Activated T-helper 1 cell treated with anti-CD3 and anti-CD28 coated beads, Interleukin-12 subunit alpha, Interleukin-12 subunit beta, Interleukin-2, Interleukin-4 antibody, amounts not matched to agents 30 ng/mL and 10 ng/mL and 1 ng/mL, durations not matched to agents 14 hours and 24 hours and 36 hours (primary cell): ENCODE measurements at places on chromosomes 3 and 15.

DNA sequence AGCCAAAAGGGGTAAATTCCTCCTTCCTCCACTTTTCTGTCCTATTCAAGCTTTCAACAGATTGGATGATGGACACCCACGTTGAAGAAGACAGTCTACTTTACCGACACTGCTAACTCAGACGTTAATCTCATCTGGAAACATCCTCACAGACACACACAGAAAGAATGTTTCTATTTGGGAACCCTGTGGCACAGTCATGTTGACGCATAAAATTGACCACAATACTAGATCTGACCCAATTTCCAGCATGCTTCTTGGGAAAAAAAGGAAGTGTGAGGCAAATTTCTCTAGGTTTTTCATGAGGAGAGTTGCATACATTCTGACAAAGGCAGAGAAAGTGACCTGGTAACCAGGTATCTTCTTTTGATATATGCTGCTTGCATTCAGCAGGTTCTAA, 594.1 kb downstream of the FGF12 start:
- no peak for DNase-seq

- no peak for DNase-seq
These were observed 45.8 kb downstream of the ADPGK start for GRCh38 chr15:72737723-72738122.

DNA sequence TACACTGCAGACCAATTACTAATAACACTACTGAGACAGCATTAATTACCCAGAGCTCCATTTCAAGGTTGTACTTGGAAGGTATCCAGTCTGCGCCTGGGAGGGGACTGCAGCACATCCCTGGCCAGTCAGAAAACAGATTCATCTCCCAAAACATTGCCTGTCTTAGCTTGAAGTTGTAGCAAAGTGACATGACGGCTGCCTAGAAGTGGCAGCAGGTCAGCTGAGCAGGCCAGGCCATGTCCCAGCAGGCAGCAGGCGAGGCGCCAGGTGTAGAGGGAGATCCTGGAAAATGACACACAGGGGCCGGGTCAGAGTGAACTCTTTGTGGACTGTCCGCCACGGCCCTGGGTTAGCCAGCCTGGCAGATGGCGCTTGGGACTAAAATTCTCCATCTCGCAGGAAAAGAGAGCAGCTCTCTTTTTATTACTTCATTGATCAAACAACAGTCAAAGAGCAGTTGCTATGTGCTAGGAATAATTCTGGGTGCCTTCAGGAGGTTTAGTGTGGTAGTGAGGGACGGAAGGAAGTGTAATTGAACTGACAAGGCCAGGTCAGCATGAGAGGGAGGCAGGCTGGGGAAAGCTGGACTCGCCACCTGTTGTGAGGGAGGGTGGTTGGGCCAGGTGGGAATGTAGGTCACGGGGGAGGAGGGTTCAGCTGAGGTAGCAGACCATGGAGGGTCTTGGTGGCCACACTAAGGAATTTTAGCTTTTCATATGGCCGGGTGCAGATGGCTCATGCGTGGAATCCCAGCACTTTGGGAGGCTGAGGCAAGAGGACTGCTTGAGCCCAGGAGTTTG, 1.3 kb upstream of the MAP6D1 start:
- DNase-seq = no peak

DNA sequence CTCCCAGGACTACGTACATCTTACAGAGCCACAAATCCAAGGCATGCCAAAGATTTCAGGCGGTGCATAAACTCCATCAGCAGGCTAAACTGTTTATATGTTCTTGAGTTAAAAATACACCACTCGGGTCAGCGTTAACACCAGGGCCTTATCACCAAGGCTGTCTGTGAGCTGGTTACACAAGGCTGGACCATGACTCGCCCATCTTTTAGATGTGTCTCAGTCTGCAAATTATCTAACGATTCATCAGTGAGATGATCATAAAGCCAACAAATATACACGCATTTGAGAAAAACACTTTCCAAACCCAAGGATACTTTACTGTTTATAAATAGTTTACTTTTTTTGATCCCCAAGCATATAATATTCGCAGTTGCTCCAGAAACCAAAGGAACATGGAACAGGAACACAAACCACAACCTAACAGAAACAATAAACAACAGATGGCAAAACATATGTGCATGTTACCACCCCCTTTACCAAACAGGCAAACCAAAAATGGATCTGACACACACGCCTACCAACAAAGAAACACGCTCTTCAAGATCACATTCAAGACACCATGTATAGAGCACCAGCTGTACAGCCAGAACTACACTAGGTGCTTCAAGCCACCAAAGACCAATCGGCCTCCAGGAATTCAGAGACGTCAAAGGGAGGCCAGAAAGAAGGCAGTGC, 15.4 kb downstream of the LRIG1 start:
- no peak for DNase-seq

DNA sequence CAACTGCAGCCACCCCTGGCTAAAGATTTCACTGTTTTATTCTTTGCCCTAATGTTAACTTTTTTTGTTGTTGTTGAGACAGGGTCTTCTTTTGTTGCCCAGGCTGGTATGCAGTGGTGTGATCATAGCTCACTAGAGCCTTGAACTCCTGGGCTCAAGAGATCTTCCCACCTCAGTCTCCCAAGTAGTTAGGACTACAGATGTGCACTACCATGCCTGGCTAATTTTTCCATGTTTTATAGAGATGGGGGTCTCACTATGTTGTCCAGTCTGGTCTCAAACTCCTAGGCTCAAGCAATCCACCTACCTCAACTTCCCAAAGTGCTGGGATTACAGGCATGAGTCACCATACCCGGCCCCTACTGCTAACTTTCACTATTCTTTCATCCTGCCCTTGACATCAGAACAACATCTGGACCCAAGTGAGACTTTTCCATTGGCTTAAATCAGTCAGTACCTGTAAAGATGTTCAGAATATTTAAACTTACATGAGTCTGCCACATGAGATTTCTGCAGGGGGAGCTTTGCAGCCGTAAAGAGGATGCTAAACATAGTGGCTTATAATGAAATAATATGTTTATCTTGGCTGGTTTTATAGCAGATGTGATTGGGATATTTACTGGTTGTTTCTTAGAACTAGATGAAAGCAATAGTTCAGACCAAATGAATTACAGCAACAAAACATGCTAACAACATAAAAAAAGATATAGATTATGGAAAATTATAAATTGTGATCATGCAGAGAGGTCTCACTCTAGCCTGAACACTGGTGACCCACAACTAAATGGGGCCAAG, 73.6 kb downstream of the HMG20A start:
- DNase-seq = no peak

DNA sequence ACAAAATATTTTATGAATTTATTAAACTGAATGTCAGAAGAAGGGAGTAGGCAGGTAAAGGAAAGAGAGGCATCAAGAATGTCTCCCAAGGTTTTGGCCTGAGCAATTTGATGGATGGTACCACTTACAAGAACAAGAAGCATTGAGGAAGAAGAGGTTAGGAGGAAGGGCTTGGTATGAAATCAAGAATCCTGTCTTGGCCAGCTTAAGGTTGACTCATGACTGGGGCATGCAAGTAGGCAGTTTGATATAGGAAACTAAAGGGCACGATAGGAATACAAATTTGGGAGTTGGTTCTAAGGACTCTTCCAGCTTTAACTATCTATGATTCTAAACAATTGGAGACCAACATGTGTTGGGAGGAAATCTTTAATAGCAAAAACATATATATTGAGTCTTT, 79.1 kb downstream of the NTRK3 start:
- no peak for DNase-seq

GRCh38 chr3:186849374-186849975, 7.0 kb downstream of the ADIPOQ start:
- DNase-seq = no peak

DNA sequence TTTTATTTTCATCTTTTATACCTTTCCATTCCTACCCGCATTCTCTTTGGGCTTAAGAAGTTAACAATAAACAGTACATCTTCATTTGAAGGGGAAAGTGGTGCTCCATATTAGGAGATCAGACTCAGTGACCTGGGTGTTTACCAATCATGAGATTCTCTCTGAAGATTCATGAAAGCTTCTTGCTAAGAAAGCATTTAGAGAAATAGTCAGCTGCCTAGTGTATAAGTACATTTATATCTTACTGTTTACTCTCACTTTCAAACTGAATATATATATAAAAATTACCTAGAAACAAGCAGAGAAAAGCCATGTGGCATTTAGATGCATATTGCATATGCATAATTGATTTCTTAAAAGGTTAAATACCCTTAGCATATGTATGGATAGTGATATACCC, 100.5 kb downstream of the KCNH8 start:
- DNase-seq = no peak

DNA sequence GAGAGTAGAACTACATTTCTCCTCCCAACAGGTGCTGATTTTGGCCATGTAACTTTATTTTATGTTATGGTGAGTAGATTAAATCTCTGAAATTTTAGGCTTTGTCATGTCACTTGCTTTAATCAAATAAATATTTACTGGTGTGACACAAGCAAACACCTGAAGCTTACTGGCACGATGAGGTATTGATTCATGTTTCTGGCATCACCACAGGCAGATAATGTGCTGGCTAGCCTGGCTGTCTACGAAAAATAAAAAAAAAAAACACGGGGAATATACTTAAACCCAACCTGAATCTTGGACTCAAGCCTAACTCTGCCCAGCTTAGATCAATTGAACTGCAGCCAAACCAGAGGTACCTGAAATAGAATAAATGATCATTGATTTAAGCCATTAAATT, 65.6 kb upstream of the CADM2 start:
- no peak for DNase-seq

- DNase-seq = no peak
These were observed 37.3 kb downstream of the TM6SF1 start for GRCh38 chr15:83144771-83145170.

GRCh38 chr3:72408983-72409779, 439.1 kb downstream of the SHQ1 start:
- no peak for DNase-seq

DNA sequence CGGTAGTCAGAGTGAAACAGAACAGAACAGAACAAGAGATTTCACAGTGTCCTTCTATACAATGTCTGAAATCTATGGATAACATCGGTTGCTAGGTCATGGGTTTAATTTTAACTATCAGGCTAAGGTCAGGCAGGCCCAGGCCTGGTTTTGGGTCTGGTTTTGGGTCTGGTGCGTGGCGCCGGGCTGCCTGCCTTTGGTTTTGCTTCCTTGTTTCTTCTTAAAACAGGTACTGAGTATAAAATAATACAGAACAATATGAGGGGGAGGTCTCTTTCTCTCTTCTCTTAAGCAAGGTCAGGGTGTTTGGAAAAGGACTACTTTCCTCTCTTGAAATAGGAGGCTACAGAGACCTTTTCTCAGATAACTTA, 1.4 kb downstream of the AEN start:
- DNase-seq = no peak

DNA sequence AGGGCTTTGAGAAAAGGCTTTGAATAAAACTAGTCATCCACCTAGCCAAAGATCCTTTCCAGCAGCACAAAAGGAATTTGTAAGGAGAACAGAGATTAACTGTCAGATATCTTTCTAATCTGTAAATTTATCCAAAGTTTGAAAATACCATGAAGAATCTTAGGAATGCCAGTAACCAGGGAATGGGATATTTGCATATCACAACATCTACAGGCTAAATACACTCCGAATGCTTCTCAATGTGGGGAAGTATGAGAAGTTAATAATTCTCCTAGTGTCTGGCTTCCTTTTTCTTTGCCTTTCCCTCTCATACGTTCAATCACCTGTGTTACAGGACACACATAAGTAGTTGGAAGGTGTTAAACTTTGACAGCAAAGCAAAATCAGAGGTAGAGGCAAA, 7.8 kb downstream of the ANAPC13 start:
- no peak for DNase-seq

DNA sequence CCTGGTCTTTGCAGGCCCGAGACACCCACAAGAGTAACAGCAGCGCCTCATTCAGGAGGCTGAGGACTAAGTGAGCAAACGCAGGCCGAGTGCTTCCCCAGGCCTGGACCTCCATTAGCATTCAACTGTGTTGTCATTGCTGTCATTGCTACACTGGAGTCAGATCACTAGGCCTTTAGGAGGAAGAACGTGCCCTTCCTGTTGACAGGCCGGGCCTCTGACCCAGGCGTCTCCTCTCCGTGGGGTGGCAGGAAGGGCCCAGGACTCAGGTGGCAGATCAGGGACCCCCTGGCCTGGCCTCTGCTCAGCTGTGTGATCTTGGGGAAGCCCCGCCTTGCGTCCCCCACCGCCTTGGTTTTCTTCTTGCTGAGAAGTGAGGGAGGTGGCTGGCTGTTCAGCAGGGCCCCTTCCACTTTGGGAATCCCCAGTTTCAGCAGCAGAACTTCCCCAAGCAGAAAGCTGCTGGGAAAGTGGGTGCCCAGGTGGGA, 19.1 kb downstream of the ZDHHC19 start:
- peak; percentile 49 for DNase-seq

GRCh38 chr3:18900994-18901393, 247.3 kb upstream of the KCNH8 start:
- DNase-seq = no peak

GRCh38 chr15:67372986-67373675, 118.5 kb downstream of the IQCH start:
- no peak for DNase-seq

DNA sequence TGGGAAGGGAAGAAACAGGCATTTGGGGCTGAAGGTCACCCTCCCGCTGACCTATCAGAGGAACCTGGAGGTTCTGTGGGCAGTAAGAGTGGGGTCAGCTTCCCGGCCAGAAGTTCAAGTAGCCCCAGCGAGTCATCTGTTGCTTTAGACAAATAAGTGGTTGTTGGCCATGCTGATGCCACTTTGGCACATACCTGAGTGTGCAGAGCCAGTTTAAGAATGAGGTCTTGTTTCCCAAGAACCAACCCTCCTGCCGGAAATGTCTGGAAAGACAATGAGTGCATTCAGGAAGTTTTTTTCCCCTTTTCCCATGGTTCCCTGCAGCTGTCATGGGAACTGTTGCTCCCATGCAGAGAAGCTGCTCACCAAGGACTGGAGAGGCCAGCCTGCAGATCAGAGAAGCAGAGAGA, 166.7 kb downstream of the ZNF621 start:
- no peak for DNase-seq

- DNase-seq = no peak
These were observed 2.1 kb upstream of the RHO start for GRCh38 chr3:129526121-129526900.

GRCh38 chr15:63492541-63493077, 11.8 kb upstream of the USP3 start:
- no peak for DNase-seq

DNA sequence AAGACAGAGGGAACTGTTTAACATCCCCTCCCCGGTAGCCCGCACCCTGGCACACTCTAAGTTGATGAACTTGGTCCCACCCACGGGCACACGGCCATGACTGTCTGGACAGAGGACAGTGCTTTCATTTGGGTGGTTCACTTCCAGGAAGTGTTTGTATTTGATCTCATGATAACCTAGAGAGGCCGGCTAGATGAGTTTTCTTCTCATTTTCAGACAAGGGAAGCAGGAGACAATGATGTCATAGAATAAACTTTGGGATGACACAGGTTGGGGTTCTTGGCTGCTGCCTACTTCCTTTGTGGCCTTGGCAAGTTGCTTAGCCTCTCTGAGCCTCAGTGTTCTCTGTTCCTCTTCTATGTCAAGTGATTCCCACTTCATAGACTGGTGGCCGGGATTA, 16.1 kb upstream of the LYSMD4 start:
- DNase-seq = no peak
